Kidney capillary endothelial cell (primary cell): ENCODE measurements at places on chromosomes 6 and 20.

GRCh38 chr6:87068795-87069194, 26.1 kb downstream of the CGA start:
- DNase-seq = no peak

- DNase-seq = no peak
These were observed 23.5 kb upstream of the PAX1 start for GRCh38 chr20:21681922-21682318.

DNA sequence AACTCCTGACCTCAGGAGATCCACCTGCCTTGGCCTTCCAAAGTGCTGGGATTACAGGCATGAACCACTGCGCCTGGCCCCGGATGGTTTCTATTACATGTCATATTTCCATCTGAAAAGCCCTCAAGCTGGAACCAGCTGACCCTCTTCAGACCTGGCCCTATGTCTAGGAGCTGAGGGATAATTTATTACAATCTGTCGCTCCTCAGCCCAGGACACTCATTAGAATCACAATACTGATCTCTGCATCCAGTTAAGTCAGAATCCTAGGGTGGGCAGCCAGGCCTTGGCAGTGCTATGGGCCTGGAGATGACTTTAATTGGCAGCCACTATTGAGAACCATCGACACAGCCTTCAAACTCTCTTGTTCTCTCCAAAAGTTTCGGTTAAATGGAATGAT, 162.6 kb upstream of the SNX9 start:
- DNase-seq = no peak

- DNase-seq = no peak
These were observed 953.9 kb downstream of the KIF16B start for GRCh38 chr20:15619341-15619740.

DNA sequence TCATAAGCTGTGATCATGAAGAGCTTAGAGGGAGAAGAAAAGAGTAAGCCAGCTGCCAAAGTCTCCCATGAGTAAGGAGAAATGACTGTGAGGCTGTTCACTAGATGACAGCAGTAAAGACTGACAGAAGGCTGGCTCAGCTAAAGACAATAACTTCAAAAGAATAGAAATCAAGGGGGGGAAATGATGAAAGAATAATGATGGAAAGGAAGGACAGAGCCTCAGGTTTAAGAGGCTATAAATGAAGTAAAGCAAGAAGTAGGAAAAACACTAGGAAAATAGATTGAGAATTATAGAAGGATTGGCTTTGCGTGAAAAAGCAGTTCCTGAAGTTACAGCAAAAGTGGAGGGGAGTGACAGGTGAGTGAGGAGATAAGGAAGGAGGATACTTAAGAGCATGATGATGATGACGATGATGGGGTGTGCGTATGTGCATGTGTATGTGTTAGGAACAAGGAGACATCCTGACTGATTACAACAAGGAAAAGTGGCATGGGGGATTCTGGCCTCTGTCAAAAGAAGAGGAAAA, 48.2 kb downstream of the HBS1L start:
- no peak for DNase-seq

- no peak for DNase-seq
These were observed 117.0 kb downstream of the BMP5 start for GRCh38 chr6:55758156-55758937.

GRCh38 chr6:44571510-44571909, 184.0 kb downstream of the CDC5L start:
- DNase-seq = no peak

DNA sequence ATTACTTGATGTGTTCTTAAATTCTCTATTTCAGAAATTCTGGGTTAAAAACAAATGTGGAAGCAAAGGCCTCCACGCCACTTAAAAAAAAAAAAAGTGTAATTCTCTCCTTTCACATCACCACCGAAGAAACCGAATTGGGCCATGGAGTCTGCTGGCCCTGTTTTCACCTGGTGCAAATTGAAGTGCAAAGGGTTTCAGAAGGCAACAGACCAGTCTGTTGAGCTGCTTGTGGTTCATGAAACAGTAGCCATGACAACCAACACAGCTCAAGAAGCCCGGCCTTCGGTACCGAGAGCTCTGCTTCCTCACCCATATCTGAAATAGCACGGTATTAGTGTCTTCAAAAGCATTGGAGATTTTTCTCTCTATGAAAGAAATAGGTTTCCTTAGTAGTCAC, 63.1 kb downstream of the GMPR start:
- DNase-seq = no peak

DNA sequence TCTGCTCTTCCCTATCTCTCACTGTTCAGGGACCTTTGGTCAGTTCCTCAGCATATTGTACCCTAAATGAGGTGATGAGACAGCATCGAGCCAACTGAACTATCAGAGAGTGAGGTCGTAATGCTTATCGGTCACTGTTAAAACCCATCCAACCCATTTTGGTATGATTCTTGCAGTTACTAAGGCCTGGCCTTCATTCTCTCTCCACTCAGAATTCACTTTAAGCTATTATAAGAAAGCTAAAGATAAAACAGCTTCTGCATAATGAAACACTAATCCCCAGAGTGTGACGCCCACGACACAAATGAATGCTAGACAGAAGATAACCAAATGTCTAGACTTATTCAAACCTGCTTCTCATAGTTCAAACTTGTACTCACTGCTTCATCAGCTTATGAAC, 175.8 kb downstream of the GMPR start:
- no peak for DNase-seq

GRCh38 chr20:18224968-18225568, 63.3 kb upstream of the ZNF133 start:
- peak; percentile 78 for DNase-seq

GRCh38 chr6:152147269-152147668, 339.8 kb downstream of the ESR1 start:
- DNase-seq = no peak

- DNase-seq = peak; percentile 28
These were observed 7.4 kb downstream of the SLC52A3 start for GRCh38 chr20:760751-761417.

DNA sequence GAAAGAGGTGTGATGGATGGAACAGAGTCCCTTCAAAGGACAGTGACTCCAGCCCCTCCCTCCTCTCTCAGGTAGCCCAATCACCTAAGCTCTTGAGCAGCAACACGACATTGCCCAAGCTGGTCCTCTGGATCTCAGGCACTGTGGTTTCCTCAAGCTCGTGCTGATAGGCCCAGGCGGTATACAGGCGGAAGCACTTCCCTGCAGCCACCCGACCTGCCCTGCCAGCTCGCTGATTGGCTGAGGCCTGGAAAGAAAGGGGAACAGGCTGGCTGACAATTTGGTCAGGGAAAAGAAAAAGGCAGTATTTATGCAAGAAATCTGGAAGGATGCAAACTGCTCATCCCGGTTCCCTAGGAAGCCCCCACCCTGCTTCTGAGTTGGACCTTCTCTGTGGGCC, 9.6 kb downstream of the C6orf136 start:
- no peak for DNase-seq
